ENCODE measurements at places on chromosomes 11 and 22. TPM values are rescaled to one million over a fixed set of nuclear protein-coding genes. Genes with fewer than 3 reads are reported as not detected.

The OTOG gene
- total RNA-seq = not detected

The PRODH gene
- not detected for total RNA-seq

The RFPL3 gene
- not detected for total RNA-seq

The TOP3B gene
- 33.6 TPM for total RNA-seq

The GRAMD4 gene
- 26.9 TPM for total RNA-seq

The TTC38 gene
- 9.0 TPM for total RNA-seq

The RIMBP3B gene
- 0.29 TPM for total RNA-seq

The RAG1 gene
- total RNA-seq = 0.36 TPM

The EMID1 gene
- total RNA-seq = 0.14 TPM

The SULT4A1 gene
- not detected for total RNA-seq

The SSTR3 gene
- total RNA-seq = 8.5 TPM

The ANGPTL5 gene
- total RNA-seq = not detected

The PRG3 gene
- not detected for total RNA-seq

- DNase-seq = no peak
- H3K27me3 ChIP-seq = no peaks in the 10 kb centered on the region
- no peak overlapping the region for H3K27ac ChIP-seq
Observed at GRCh38 chr11:36109850-36110606, 166.2 kb downstream of the LDLRAD3 start.

GRCh38 chr11:12704049-12704448 lies 29.8 kb downstream of the TEAD1 start:
- no peak overlapping the region for H3K4me3 ChIP-seq
- peaks cover 55% of the 10 kb centered on the region for H3K27me3 ChIP-seq
- no peak overlapping the region for H3K27ac ChIP-seq
- no peaks in the 10 kb centered on the region for H3K36me3 ChIP-seq
- H3K4me1 ChIP-seq = no peaks in the 10 kb centered on the region

GRCh38 chr11:281486-282161 lies 3.4 kb downstream of the NLRP6 start:
- peaks cover 10% of the 10 kb centered on the region for H3K27me3 ChIP-seq
- DNase-seq = peak; percentile 52
- H3K27ac ChIP-seq = peak overlapping the region; percentile 86
- peaks cover 37% of the 10 kb centered on the region for H3K36me3 ChIP-seq

GRCh38 chr22:20316217-20316843 lies 3.5 kb downstream of the DGCR6L start:
- no peak overlapping the region for H3K4me3 ChIP-seq
- peaks cover 23% of the 10 kb centered on the region for H3K4me1 ChIP-seq
- no peak overlapping the region for H3K27ac ChIP-seq
- no peaks in the 10 kb centered on the region for H3K27me3 ChIP-seq
- no peak for DNase-seq

DNA sequence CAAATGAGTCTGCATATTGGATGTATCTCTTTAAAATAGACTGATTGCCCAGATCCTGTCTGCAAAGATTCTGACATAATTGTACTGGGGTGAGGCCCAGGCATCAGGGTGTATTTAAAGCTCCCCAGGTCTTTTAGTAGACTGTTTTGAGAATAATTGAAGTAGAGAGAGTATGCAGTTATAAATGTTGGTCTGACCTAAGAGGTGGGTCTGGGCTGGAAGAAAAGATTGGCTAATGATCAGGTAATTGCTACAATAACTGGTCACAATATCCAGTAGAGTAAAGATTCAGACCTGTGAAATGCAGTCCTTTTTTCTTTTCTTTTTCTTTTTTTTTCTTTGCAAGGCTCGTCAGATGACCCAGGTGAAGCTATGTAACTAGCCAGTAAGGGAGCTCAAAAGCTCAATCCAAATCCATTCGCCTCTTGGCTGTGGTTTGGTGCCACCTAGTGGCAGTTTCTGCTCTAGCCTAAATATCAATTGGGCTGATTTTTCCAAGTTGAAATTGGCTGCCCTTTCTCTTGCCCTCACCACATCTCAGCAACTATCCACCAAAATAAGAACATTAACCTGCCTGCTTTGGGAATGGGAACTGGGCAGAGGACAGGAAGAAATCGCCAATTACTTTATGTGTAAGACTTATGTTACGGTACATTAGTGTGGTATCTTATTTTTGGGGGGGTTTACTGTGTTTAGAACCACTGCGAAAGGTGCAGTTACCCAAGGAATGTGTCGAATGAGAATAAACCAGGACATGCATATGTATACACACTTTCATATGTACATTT lies 45.9 kb downstream of the ZNF143 start:
- DNase-seq = peak; percentile 89
- peaks cover 8% of the 10 kb centered on the region for H3K4me1 ChIP-seq
- H3K36me3 ChIP-seq = peaks cover 13% of the 10 kb centered on the region

- no peak for DNase-seq
- H3K27ac ChIP-seq = peak overlapping the region; percentile 46
- peaks cover 20% of the 10 kb centered on the region for H3K36me3 ChIP-seq
- peaks cover 30% of the 10 kb centered on the region for H3K4me1 ChIP-seq
Observed at GRCh38 chr11:35721651-35722282, 59.2 kb downstream of the TRIM44 start.

- DNase-seq = no peak
- peaks cover 28% of the 10 kb centered on the region for H3K27me3 ChIP-seq
- H3K4me3 ChIP-seq = no peak overlapping the region
Observed at GRCh38 chr11:78961247-78961646, 386.6 kb upstream of the NARS2 start.

DNA sequence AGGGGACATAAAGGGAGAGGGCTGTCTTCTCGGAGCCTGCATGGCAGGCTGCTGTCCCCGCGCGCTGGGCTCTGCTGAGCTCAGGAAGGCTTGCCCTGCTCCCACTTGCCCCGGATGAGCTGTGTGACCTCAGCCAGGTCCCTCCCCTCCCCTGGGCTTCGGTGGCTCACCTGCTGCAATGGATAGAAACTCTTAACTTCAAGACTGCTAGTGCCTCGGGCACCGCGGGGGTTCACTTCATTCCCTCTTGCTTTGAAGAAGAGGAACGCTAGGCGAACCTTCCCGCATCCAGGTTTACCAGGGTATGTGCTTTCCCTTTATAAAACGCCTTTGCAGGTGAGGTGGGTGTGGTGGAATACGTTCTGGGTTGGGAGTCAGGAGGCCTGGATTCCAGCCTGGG lies 115.0 kb downstream of the PHF21B start:
- H3K27ac ChIP-seq = no peak overlapping the region
- H3K4me1 ChIP-seq = no peaks in the 10 kb centered on the region
- no peak overlapping the region for H3K4me3 ChIP-seq
- peaks cover under 1% of the 10 kb centered on the region for H3K27me3 ChIP-seq
- no peak for DNase-seq

DNA sequence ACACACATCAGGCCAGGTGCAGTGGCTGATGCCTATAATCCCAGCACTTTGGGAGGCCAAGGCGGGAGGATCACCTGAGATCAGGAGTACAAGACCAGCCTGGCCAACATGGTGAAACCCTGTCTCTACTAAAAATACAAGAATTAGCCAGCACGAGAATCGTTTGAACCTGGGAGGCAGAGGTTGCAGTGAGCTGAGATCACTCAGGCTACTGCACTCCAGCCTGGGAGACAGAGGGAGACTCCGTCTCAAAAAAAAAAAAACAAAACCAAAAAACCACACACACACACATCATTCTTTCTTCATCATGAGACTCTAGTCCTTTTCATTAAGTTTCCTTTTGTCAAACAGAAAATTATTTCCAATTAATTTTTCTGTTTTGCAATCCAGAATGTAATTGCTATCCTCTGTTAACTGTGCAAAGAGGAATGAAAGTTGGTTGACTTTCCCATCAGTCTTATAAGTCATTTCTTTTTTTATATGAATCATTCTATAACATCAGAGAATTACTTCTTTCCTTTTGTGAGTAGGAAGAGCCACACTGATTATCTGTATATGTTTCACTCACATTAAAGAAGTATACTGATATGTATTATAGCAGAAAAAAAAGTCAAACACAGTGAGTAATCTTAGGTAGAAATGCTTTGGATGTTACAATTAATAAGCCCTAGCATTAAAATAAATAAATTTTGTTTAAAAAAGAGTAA lies 52.2 kb downstream of the HORMAD2 start:
- no peak for DNase-seq
- H3K4me1 ChIP-seq = peaks cover 2% of the 10 kb centered on the region
- no peak overlapping the region for H3K4me3 ChIP-seq
- no peaks in the 10 kb centered on the region for H3K36me3 ChIP-seq
- H3K27ac ChIP-seq = no peak overlapping the region

GRCh38 chr11:76603202-76603601 lies 67.3 kb downstream of the LRRC32 start:
- H3K27ac ChIP-seq = no peak overlapping the region
- peaks cover 10% of the 10 kb centered on the region for H3K4me1 ChIP-seq
- H3K27me3 ChIP-seq = no peaks in the 10 kb centered on the region
- no peak for DNase-seq

DNA sequence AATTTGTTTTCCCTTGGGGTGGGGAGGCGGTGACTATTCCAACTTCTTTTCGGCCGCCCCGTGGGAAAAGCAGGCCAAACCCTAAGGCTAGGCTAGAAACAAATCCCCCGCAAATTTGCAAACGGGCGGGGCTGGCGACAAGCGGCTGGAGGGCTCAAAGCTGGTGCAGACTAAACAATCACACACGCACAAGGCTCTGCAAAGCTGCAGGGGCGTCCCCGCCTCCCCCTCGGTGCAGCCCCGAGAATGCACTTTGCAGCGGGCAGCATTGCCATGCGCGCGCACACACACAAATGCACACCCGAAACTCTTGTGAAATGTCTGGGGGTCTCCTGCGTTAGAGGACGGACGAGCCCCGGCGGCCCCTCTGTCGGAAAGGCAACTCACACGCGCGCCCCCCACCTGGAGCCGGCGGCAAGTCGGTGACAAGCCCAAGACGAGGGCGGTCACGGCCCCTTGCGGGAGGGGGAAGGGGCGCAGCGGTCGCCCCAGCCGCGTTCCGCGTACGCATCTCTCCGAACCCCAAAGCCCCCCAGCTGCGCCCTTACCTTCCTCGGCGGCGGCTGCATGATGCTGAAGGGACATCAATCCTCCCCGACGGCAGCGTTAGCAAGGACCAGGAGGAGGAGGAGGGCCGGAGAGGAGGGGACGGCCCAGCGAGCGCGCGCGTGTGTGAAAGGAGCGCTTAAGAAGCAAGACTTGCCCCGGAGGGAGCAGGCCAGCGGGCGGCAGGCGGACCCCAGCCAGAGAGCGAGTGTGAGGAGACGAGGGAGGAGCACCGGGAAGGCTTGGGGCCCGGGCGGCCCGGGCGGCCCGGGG lies 600 bp downstream of the FCHSD2 start:
- peaks cover 40% of the 10 kb centered on the region for H3K4me1 ChIP-seq
- peak overlapping the region; percentile 98 for H3K4me3 ChIP-seq
- DNase-seq = peak; percentile 81
- H3K27me3 ChIP-seq = no peaks in the 10 kb centered on the region
- H3K27ac ChIP-seq = peak overlapping the region; percentile 94
- peaks cover 16% of the 10 kb centered on the region for H3K36me3 ChIP-seq

DNA sequence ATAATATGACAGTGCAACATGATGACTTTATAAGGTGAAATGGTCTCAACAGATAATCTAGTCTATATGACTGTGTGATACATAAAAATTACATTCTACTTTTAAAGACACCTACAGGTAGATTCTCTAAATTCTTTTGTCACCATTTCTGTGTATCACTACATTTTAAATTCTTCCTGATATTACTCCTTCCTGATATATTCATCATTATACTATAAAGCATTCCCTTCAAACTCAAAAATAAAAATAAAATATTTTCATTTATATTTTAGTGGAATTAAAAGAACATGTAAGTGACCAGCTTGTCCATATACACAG lies 1062.3 kb downstream of the DLG2 start:
- no peak overlapping the region for H3K4me3 ChIP-seq
- no peak for DNase-seq
- no peaks in the 10 kb centered on the region for H3K27me3 ChIP-seq
- no peaks in the 10 kb centered on the region for H3K36me3 ChIP-seq

DNA sequence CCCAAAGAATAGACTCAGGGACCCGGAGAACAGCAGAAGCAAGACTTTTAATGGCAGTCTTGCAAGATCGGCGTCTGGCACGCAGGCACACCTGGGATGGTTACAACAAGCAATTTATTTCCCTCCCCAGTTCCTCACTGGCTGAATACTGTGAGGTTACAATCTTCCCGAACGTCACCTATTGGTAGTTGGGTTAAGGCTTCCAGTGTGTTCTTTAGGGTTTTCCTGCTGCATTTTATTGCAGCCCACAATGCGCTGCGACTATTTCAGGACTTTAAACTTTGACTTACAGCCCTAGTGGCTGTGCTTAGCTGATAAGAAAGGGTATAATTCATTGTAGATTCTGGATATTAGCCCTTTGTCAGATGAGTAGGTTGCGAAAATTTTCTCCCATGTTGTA lies 11.5 kb upstream of the TRIM68 start:
- DNase-seq = no peak
- peaks cover 6% of the 10 kb centered on the region for H3K27me3 ChIP-seq
- no peaks in the 10 kb centered on the region for H3K4me1 ChIP-seq
- H3K36me3 ChIP-seq = no peaks in the 10 kb centered on the region
- H3K27ac ChIP-seq = no peak overlapping the region

All from activated CD8-positive, alpha-beta T cell treated with anti-CD3 and anti-CD28 coated beads for 36 hours (primary cell).